ENCODE measurements at places on chromosomes 4 and X.
A peak's percentile ranks its signal among the peaks of the same experiment; 100 is the strongest.

DNA sequence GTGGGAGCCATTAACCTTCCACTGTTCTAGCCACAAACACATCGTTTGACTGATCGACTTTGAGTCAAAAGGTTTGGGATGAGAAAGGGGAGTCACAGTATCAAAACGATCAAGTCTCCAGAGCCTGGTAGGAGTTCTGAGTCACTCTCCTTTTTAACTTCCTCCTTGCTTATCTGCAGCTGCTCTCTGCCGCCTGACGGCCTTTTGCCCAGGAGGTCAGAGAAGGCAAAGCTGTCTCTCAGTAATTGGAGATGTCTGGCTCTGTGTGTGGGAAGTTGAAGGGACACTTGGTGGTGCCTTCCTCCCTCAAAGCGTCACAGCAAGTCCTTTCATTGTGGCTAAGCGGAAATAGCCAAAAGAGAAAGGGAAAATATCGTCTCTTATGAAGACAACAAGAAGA is 63.1 kb downstream of the ANOS1 start:
- DNase-seq, result no peak

DNA sequence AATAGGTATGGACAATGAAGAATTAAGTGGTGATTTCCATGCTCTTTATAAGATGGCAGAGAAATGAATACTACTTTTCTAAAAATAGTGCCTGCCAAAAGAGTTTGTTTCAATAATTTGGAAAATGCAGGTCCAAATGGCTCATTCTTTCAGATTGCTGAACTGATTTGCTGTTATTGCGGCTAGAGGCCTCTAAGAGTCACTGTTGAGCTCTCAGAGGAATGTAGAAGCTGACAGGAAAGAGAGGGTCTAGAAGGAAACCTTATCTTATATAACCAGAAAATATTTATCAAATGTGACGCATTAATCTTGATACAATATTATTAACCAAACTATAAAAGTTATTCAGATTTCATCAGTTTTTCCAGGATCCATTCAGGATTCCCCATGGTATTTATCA is 65.7 kb upstream of the PAGE1 start:
- DNase-seq, result no peak

DNA sequence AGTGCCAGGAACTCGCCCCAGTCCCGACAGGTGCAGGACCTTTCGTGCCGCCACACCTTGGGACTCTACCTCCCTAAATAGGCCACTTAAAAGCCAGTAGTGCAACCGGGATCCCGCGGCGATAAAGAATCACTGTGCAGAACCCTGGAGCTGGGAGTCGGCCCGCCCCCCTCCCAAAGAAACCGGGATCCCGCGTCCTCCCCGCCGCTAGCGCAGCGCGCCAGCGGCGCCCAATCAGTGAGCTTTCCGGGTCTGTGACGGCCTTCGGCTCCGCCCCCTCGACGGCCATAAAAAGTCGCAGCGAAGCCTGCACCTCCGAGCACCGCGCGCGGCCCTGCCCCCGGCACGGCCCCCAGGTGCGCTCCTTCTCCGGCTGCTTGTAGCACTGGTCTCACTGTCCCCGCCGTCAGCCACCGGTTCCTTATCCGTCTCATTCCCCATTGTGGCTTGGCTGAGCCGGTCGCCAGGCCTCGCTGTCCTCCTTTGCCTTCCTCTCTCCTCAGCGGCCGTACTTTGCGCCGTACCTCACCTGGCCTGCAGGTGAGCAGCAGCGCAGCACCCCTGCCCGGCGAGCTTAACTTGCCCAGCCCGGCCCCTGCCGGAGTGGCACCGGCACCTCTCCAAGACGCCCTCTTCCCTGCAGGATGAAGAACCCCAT is at the start of gene LRAT:
Gene LRAT (plus strand): TSS at position 318 of the 658 bp plus-strand sequence. CDS start 327 bp downstream, at position 645.
- DNase-seq, result peak; percentile 5

- no peak for DNase-seq
These were observed 56.5 kb upstream of the PROM1 start for GRCh38 chr4:16140231-16140878.

GRCh38 chrX:21708116-21708515 is 49.8 kb downstream of the SMPX start:
- no peak for DNase-seq

GRCh38 chr4:31791666-31792065 is 1071.5 kb downstream of the PCDH7 start:
- DNase-seq, result no peak

DNA sequence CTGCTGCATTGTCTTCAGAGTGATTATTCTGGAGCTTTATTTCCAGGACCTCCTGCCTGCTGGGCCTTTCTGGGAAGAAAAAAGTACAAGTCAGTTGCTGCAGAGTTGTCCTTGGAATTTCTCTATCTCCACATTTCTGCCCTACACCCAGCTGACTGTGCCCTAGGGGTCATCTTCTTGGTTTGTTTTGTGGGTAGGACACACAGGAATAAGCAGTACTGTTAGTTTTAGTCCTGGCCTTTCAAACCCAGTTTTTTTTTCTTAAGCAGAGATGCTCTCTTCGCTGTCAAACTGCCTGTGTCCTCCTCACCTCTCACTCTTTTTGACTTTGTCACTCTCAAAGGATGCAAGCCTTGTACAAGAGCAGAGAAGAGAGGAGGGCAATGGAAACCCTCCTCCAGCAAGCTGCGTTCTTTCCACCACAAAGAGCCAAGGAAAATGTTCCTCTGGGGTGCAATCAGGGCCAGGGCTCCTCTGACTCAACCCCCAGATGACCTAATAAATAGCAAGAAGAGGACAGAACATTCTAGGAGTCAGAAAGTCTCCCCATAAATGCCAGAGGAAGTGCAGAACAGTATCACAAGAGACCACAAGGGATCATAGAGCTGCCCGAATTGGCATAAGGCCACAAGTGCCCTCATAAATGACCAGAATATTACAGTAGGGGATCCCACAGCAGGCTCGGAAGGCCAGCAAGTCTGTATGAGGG is 186.2 kb downstream of the RCHY1 start:
- no peak for DNase-seq

DNA sequence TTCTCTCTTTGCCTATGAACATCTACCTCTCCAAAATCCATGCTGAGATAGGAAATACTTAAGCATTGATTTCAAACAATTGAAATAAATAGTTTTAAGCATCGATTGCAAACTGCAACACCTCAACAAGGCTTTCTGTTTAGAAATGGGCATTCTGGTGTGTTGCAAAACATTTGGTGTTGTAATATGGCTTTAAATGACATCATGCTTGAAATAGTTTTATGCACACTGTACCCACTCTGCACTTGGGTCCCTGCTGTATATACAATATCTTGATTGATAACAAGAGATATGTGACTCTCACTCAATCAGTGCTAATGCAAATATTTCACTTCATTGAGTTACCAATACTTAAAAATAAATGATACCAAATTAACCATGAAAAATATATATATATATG is 964.9 kb upstream of the GRIA3 start:
- no peak for DNase-seq

DNA sequence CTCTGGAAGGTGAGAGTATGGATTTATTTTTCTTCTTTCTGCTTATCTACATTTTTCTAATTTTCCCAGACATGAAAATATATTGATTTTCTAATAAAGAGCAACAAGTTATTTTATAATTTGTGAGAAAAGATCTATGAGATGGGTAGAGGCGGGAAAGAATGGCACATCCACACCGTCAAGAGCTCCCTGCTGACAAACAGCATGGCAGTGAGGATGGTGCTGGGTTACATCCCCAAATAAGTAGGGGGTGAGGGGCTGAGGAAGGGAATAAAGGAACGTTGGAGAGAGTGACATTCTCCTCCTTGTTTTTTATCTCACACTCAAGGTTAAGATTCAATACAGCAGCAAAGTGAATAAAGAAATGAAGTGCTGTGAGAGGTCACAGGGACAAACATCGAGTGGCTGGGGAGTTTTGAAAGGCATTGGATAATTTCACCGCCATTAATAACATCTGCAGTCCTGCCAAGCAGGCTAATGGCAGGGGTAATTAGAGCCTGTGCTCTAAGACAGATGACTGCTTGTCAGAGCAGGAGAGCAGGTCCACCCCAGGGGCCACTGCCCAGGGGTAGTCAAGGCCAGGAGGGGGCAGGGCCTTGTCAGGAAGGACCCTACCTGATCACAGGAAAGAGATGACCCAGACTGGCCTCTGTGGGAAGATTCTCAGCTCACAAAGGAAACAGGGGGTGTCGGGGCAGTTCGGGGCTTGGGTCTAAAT is 323.8 kb downstream of the FBXW7 start:
- DNase-seq, result no peak

GRCh38 chr4:40502934-40503333 is 126.7 kb downstream of the RBM47 start:
- DNase-seq, result no peak

GRCh38 chr4:155722816-155723499 is 35.9 kb upstream of the GUCY1B1 start:
- DNase-seq, result no peak

DNA sequence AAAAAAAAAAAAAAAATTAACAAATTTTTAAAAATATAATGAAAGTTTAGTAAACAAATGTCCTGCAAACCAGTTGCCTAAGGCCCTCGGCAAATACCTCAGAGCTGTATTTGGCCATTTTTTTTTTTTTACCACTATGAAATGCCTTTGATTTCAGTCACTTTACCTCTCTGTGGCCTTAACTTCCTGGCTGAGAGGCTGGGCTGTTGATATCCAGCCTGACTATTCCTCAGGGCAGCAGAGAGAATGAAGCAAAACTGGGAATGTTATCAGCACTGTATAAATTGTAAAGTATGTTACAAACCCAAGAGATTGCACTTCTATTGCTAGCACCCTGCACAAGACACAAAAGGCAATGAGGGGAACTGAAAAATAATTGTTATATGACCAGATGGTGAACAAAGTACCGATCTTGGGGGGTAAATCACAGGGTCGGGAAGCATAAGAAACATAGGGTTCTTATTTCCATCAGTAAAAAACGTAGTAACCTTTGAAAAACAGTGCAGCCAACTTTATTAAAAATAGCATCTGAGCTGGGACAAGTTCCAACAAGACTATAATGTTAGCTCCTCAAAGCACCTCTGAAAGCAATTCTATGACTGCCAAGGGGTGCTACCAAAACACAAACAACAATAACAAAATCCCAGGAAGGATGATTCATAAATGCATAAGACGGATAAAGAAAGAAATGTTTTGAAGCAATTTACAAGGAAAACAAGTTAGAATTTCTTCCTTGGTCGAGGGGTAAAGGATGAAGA is 18.1 kb downstream of the USP46 start:
- DNase-seq, result no peak

GRCh38 chr4:128688846-128689437 is 120.6 kb upstream of the JADE1 start:
- no peak for DNase-seq

DNA sequence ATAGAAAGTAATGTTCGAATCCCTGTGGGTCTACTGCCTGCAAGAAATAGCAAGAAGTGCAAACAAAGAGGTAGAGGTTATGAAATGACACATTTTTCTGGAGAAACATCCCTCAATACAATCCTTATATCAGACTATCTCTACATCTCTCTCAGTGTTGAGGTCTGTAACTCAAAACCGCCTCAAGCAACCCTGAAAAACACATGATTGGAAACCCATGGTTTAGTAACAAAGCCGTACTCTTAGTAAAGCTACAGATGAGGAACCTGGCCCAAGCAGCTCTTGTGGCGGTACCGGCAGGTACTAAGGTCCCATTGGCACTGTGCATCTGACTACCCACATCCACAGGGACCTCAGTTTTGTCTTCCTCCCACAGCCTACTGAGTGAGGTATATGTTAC is 53.9 kb downstream of the IRF2 start:
- no peak for DNase-seq

GRCh38 chr4:138646383-138646782 is 369.2 kb upstream of the NOCT start:
- DNase-seq, result no peak

Data from activated T-cell treated with anti-CD3 and anti-CD28 coated beads for 4 hours (primary cell).